ENCODE measurements at places on chromosomes 12 and 14. TPM values are rescaled to one million over a fixed set of nuclear protein-coding genes. Genes with fewer than 3 reads are reported as not detected.

The KLRC2 gene
- total RNA-seq: not detected

The ARHGEF25 gene
- total RNA-seq: 22.6 TPM

The ASCL1 gene
- not detected for total RNA-seq

The DCP1B gene
- 3.7 TPM for total RNA-seq

The ENDOU gene
- total RNA-seq: 0.86 TPM

The SLC6A13 gene
- total RNA-seq: 5.8 TPM

The TSPAN19 gene
- not detected for total RNA-seq

The GAS2L3 gene
- total RNA-seq: 3.7 TPM

The SIX4 gene
- total RNA-seq: 4.1 TPM

The ENO2 gene
- total RNA-seq: 29.6 TPM

The MGST1 gene
- total RNA-seq: 77.7 TPM

The FLRT2 gene
- 3.9 TPM for total RNA-seq

The DDN gene
- total RNA-seq: 1.2 TPM

The PEBP1 gene
- total RNA-seq: 507 TPM

The IFI27 gene
- 155 TPM for total RNA-seq

The FOXG1 gene
- total RNA-seq: not detected

The HOXC10 gene
- total RNA-seq: not detected

The MYO1H gene
- 0.56 TPM for total RNA-seq

The WNT1 gene
- not detected for total RNA-seq

The TRPV4 gene
- 1.4 TPM for total RNA-seq

The SLC5A8 gene
- not detected for total RNA-seq

The SPTLC2 gene
- total RNA-seq: 14.1 TPM

The ZNF891 gene
- total RNA-seq: 1.2 TPM

The SPSB2 gene
- total RNA-seq: 4.0 TPM

The FAM234B gene
- total RNA-seq: 4.3 TPM

The LTB4R2 gene
- 1.6 TPM for total RNA-seq

The KRT77 gene
- total RNA-seq: not detected

The KRT78 gene
- total RNA-seq: not detected

The MAP1LC3B2 gene
- 2.0 TPM for total RNA-seq

The KCNA5 gene
- total RNA-seq: 140 TPM

The CLEC2A gene
- total RNA-seq: not detected

The RNASE2 gene
- 10.0 TPM for total RNA-seq

The PTPN6 gene
- 12.1 TPM for total RNA-seq

Measured in right cardiac atrium (tissue), 5 donors.